Stimulated activated CD8-positive, alpha-beta memory T cell treated with anti-CD3 and anti-CD28 coated beads, Interleukin-2, amount 100 ng/mL, for 1 hour (primary cell): ENCODE measurements at places on chromosomes 7 and 10.

DNA sequence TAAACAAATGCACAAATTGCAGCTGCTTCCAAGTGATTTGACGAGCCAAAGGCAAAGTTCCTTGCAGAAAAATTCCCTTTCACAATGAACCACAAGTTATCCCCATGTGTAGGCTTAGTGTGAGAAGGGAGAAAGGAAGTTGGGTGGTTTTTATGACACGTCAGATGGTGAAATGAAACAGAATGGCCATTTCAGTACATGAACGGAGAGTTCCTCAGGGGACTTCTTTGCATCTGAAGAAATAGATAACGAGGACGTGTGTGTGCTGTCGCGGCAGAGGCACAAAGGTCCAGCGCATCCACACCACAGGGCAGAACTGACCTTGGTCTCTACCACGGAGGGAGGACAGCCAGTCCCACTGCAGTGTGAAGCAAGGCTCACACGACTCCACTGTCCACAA, 135.9 kb downstream of the PAXIP1 start:
- DNase-seq: no peak

DNA sequence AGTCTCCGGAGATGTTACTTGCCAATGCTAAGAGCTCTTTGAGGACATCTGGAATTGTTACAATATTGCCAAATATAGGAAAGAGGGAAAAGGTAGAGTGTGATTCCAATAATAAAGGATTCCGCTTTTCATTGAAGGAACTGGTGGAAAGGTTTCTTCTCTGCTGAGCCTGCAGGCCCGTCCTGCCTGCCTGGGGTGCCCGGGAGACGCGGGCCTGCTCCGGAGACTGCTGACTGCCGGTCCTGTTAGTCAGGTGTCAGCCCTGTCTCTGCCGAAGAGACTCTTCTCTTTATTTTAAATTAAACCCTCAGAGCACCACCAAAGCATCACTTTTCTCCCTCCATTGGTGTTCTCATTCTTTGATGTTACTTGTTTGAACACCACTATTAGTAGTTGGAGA, 2.2 kb downstream of the EGFR start:
- no peak for DNase-seq

- no peak for DNase-seq
These were observed 20.3 kb upstream of the HECTD2 start for GRCh38 chr10:91389636-91390512.

- DNase-seq: no peak
These were observed 30.2 kb upstream of the SEMA3D start for GRCh38 chr7:85217085-85217484.

DNA sequence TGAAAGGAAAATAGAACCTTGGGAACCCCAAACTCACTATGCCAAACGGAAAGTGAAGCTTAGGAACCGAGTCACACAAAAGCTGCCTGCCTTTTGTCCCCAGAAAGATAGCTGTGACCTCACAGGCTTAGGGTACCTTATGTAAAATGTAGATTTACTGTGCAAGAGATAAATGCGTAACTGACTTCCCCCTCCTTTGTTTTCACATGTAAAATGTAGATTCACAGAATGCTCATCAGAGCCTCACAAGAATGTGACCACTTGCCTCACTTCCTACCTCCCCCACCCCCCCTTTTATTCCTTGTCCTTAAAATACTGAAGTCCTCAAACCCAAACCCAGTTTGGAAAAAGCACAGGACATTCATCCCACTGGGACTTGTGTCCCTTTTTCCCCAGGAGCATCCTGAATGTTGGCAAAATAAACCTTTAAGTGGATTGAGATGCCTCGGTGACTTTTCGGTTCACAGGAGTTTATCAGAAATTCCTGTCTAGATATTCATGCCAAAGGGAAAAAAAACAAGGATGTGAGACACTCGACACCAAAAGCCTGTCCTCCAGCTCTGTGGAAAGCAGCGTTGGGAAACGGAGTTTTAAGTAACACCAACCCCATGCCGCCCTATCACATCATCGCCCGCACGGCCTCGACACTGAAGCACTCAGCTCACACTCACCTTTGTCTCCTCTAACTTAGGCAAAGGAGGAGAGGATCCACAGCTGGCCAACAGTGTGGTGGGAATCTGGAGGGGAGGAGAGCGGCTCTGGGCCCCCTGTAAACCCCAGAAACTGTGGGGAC, 45.9 kb downstream of the SVIL start:
- DNase-seq: no peak

- no peak for DNase-seq
These were observed 112.0 kb downstream of the EBF3 start for GRCh38 chr10:129851941-129852640.

- no peak for DNase-seq
These were observed 166.2 kb downstream of the ZNF365 start for GRCh38 chr10:62540389-62540788.

- no peak for DNase-seq
These were observed 208.9 kb downstream of the ARL4A start for GRCh38 chr7:12896316-12896715.

GRCh38 chr10:72790216-72790990, 98.5 kb downstream of the MCU start:
- no peak for DNase-seq

DNA sequence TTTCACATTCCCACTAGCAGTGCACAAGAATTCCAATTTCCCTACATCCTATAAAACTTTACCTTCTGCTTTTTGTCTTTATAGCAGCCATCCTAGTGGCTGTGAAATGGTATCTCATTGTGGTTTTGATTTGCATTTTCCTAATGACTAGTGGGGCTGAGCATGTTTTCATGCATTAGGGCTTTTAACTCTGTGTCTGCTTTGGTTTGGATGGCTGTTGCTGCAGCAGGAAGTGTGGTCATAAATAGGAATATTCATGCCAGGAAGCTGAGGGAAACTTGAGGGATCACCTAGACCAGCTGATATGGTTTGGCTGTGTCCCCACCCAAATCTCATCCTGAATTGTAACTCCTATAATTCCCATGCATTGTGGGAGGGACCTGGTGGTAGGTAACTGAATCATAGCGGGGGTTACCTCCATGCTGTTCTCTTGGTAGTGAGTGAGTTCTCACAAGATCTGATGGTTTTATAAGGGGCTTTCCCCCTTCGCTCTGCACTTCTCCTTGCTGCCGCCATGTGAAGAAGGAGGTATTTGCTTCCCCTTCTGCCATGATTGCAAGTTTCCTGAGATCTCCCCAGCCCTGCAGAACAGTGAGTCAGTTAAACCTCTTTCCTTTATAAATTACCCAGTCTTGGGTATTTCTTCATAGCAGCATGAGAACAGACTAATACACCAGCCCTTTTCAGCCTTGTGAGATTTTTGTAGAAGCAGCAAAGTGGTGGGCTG, 181.8 kb upstream of the PITRM1 start:
- no peak for DNase-seq

GRCh38 chr10:116398224-116398623, 29.4 kb upstream of the PNLIPRP3 start:
- no peak for DNase-seq

GRCh38 chr7:34761206-34761605, 103.2 kb downstream of the NPSR1 start:
- no peak for DNase-seq

GRCh38 chr7:29882481-29882880, 76.2 kb downstream of the WIPF3 start:
- DNase-seq: no peak

DNA sequence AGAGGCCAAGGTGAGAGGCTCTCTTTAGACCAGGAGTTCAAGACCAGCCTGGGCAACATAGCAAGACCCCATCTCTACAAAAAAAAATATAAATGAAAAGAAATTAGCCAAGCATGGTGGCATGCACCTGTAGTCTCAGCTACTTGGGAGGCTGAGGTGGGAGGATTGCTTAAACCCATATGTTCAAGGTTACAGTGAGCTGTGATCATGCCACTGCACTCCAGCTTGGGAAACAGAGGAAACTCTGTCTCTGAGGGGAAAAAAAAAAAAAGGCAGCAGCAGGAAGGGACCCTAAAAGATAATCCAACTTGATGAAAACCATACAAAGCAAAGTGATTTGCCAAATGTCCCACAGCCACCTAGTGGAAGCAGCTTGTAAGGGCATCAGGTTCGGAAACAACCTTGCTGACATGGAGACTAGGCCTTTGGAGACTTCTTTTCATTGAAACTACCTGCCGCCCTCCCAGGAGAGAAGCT, 15.6 kb upstream of the PBLD start:
- DNase-seq: no peak

DNA sequence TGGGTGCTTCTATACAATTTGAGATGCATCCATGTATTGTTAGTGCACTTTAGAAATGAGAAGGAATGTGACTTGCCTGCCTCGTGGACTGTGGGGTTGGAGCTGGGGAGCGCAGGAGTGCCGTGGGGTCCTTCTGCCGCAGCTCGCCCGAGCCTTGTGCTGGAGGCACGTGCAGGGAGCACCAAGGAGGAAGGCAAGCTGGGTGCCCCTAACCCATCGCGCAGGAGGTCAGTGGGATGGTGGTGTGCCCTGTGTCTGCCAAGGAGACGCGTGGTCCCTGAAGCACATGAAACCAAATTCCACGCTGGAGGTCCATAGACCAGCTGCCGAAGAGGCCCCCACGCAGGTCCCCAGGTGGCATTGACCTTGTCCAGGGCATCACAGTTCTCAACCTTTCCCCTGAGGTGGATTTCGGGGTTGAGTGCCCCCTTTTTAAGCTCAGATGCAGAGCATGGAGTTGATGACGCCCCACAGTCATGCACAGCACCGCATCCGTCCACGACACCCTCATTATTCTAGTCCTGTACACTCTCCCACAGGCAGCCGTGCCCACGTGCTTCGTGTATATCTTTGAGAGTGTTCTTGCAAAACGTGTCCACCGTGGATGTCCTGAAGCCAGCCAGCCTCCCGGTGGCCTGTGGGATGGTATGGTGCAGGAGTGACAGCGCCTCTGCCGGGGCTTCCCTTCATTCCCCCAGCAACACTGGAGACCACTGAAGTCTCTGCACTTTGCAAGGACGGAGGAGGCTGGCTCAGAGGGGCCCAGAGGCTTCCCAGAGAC, 35.5 kb downstream of the FKBP6 start:
- DNase-seq: no peak

GRCh38 chr7:151255390-151255789, 6.9 kb upstream of the SMARCD3 start:
- DNase-seq: no peak

DNA sequence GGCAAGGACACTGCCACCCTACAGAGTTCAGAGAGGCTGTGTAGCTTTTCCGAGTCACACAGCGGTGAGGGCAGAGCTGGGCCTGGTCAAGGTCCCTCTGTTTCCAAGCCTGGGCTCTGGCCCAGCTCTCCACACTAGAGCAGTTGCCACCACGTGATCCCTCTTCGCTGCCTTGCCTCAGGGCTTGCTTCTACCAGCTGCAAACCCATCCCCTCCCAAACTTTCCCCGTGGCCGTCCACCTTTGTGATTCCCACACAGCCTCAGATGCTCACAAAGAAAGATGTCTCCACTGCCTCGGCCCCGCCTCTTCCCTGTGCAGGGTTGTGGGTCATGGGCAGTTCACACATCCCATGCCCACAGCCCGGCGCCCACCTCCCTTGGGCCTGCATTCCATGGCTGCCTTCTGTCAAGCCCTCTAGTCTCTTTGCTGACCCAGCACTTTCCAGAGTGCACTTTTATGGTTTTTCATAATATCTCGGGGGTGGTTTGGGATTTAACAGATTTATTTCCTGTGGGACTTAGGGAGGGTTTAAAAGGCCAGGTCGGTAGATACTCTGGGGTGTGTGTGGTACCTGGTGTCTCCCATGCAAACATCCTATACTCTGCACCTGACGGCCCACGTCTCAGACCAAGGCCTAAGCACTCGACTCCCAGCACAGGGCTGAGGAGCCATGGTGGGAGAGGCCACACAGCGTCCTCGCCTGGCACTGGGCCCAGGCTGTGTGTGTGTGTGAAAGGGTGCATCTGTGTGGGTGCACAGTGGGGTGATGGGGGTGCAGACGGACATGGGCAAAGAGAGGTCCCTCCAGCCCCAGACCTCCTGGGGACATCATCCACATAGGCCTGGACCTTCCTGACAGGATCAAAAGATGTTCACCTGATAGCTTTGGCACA, 59.6 kb downstream of the PKD1L1 start:
- no peak for DNase-seq

- DNase-seq: no peak
These were observed 218.3 kb downstream of the SEMA3A start for GRCh38 chr7:83976302-83976701.

DNA sequence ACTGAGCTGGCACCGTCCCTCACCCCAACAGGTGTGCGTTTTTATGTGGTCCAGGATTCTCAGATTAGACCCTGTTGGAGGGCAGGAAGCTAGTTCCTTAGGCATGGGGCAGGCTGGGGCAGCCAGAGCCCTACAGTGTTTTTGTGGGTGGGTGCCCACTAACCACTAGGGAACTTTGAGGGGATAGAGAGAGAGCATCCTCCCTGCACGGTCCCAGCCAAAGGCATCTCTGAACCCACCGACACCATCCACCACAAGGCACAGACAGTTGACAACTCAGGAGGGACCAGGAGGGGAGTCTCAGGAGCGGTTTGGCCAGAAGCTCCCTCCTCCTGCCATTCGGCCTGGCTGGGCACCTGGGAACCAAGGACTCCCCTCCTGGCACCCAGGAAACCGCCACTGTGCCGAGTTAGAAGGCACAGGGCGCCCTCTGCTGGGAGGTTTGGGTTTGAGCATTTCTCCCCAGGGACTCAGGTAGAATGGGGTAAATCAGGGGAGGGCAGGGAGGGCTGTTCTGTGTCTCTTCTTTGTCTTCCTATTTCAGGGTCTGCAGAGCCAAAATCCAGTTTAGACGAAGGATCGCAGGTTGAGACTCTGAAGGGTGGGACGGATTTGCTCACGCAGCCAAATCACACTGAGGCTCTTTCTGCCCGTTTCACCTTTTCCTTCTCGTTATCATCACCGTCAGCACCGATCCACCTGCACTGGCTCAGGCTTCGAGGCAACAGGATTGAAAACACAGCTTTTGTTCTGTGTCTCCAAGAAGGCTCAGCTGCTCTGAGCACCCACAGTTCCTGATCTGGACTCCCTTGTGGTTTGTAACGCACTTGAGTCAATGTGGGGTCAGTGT, 84.8 kb upstream of the COL13A1 start:
- peak; percentile 5 for DNase-seq

- DNase-seq: no peak
These were observed 17.7 kb upstream of the GTPBP4 start for GRCh38 chr10:970311-971149.

GRCh38 chr10:124321433-124322089, 97.2 kb downstream of the OAT start:
- DNase-seq: no peak

DNA sequence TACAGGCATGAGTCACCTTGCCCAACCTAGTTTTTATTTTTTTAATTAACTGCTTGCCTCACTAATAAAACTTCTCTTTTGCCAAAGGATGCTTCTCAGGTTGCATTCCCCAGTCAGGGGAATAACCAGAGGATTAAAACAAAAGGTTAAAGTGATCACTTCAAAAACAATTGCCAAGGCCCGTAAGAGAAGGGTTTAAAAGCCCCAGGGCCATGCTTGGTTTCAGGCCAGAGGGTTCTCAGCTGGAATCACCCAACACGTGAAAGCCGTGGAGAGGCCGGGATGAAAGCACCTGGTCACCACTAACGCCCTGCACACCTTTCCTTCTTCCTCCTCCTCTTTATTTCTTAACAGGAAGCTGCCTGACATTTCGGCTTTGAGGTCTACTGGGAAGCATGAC, 587.5 kb downstream of the PTPRN2 start:
- no peak for DNase-seq
